ENCODE measurements at places on chromosomes 7 and 10. TPM values are rescaled to one million over a fixed set of nuclear protein-coding genes. Genes with fewer than 3 reads are reported as not detected.

GRCh38 chr10:63157845-63158624, 24.9 kb downstream of the NRBF2 start:
- DNase-seq, result peak; percentile 17

DNA sequence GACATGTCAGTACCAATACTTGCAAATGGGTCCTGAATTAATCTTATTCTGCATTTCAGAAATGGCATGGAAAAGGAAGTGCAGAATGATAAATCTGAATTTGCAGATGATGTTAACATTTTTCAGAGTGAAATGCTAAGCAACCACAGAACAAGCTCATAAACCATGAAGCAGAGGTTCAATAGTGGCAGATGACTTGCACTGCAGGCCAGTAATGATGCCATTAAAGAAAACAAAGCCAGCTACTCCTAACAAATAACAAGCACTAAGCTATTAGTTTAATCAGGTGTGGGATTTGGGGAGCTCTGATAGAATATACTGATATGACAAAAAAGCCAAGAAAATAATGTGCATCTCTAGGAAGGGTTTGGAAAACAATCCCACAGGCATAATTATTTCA, 85.4 kb downstream of the FAM13C start:
- DNase-seq, result no peak

Gene SEMA3E
- not detected for total RNA-seq

- DNase-seq, result no peak
Measured at GRCh38 chr7:80720146-80720545, 81.7 kb downstream of the CD36 start.

Gene SUN3
- not detected for total RNA-seq

Gene SLC12A9
- 31.7 TPM for total RNA-seq

Gene CCL24
- not detected for total RNA-seq

DNA sequence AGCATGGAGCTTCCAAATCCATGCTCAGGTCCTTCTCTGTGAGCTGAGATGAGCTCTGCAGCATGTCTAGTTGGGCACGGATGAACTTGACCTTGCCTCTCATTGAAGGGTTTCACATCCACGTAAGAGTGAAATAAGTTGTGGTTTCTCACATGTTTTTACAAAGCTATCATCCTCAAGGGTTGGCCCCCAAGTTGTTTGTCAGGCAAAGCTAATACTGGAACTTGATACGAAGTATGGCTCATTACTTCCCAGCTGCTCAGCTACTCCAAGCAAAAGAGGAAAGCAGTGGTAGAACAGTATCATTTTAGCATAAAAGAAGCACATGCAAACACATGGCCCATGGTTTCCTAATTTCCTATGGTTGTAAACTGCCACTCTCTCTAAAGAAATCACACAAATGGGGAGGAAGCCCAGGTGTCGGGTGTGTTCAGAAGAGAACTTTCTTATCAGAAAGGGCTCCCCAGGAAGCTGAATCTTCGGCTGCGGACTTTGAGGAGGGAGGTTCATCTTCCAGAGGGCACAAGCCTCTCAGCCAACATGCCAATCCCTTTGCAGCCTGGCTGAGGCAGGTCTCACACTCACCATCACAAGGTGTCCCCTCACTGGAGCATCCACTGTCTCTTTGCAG, 45.3 kb downstream of the PDLIM1 start:
- DNase-seq, result no peak

Gene PRPS1L1
- total RNA-seq, result not detected

DNA sequence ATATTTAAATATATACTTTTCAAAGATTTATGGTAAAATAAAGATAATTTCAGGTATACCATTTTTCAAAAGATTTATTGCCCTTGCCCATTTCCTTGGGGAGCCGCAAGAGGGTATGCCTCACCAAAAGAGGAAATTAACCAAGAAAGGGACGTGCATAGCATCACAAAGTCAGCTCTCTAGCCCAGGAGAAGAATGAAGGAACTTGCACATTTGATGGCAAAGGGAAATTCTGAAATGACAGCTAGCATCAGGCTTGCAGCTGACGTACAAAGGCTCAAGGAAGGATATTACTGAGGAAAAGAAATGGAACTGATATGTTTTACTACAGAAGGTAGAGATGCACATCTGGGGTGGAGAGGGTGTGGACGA, 93.6 kb upstream of the RSU1 start:
- DNase-seq, result no peak

DNA sequence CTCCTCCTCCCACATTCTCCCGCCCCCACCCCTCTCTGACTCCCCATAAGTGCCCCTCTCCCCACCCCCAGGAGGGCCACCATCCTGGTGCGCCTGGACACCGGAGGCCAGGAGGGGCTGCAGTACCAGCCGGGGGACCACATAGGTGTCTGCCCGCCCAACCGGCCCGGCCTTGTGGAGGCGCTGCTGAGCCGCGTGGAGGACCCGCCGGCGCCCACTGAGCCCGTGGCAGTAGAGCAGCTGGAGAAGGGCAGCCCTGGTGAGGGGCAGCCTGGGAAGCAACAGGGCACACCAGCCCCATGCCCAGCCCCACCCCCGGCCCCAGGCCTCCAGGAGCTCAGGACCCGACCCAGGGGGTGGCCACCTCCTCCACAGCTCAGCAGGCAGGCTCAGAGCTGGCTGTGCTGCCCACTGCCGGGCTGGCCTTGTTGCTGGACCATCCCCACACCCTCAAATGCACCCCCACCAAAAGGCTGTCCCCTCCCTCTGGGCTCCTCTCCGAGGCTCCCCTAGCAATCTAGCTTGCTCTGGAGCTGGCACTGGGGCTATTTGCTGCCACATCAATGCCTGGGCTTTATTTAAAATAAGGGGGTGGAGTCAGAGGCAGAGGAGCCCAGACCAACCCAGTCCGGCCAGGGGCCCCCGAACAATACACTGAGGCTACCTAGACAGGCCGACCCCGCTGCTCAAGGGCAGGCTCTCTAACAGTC, 14.8 kb downstream of the ATG9B start:
- DNase-seq, result no peak

DNA sequence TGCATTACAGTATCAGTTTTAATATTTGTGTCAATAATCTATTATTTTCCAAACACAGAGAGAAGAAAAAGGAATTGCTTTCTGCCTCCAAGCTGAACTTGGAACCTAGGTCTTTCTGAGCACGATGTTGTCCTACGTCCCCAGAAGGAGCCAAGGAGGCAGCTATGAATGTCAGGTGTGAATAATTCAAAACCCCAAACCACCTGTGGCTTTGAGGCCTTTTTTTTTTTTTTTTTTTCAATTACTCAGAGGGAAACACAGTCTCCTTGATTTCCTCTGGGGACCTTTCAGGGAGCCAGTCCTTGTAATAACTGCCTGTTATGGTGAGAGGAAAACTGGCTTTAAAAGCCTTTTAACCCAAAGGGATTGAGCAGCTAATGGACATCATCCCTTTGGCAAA, 8.3 kb downstream of the GPR85 start:
- DNase-seq, result no peak

- no peak for DNase-seq
Measured at GRCh38 chr7:1055956-1056784, 11.8 kb downstream of the GPR146 start.

Gene MRLN
- not detected for total RNA-seq

Gene ITGA8
- not detected for total RNA-seq

Gene KNDC1
- total RNA-seq, result not detected

- DNase-seq, result no peak
Measured at GRCh38 chr7:120180221-120180620, 92.8 kb upstream of the KCND2 start.

Gene SUN1
- total RNA-seq, result 69.1 TPM

DNA sequence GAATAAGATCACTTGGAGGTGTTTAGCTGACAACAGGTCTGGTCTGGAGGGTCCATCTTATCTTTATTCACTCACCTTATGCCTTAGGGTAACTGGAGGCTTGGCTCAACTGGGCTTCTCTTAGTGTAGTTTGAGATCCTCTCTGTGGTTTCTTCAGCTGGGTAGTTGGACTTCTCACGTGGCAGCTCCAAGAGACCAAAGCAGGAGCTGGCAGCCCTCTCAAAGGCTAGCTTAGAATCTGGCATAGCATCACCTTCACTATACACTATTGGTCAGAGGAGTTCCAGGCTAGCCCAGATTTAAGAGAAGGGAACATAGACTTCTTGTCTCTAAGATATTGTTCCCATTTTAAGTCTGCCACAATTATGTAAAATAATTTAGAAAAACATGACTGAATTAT, 16.4 kb downstream of the ADK start:
- DNase-seq, result no peak

- DNase-seq, result no peak
Measured at GRCh38 chr7:34759477-34760125, 101.6 kb downstream of the NPSR1 start.

DNA sequence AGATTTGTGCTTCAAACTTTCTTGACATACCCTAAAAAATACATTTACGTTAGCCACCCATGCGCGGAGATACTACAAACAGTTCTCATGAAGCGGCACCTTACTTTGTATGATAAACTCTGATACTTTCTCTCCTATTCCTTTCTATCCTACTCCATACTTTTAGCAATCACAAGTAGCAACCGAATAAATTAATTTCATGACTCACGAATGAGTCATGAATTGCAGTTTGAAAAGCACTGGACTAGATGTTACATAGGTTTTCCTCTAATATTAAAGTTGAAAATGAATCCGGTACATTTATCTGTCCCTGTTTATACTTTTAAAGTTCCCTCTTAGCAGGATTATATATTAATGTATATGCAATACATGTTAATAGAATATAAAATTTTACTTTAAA, 67.6 kb downstream of the CUBN start:
- DNase-seq, result no peak

- DNase-seq, result no peak
Measured at GRCh38 chr7:139131601-139132041, 22.1 kb upstream of the ZC3HAV1 start.

DNA sequence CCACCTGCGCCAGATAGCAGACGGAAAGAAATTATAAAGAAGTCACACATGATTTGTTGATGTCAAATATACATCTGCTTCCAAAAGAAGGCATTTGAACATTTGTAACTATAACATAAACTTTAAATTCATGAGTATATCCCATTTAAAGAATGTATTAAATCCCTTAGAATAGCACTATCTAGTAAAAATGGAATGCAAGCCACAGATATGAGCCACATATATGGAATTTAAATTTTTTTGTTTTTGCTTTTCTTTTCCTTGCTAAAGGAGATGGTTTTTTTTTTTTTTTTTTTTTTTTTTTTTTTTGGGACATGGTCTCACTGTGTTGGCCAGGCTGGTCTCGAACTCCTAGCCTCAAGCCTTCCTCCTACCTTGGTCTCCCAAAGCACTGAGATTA, 730.8 kb downstream of the PHTF2 start:
- no peak for DNase-seq

DNA sequence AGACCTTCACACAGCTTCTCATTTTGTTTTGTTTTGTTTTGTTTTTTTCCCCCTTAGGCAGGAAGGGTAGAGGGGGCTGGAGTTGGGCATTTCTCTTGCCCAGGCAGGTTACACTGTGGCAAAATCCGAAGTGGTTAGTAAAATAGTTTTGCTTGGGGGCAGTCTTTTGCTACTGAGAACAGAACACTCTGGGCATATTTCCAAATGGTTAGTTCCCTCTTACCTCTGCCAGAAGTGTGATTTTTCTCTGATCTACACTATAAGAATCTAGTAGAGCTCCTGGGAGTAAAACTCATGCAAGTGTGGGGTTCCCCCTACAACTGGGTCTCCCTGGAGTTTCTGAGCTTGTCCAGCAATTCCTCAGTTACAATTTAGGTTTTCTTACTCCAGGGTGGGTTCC, 61.7 kb downstream of the NPS start:
- DNase-seq, result no peak

Gene CFTR
- total RNA-seq, result 0.10 TPM

Gene ZNF735
- total RNA-seq, result not detected

All from activated T-cell treated with anti-CD3 and anti-CD28 coated beads, Interleukin-2, amount 50 U/mL, for 4 hours (primary cell).